T-cell (primary cell): ENCODE measurements at places on chromosomes 4 and X.
A peak's percentile ranks its signal among the peaks of the same experiment; 100 is the strongest.

GRCh38 chrX:136630881-136631280 lies 17.1 kb upstream of the CD40LG start:
- no peak for DNase-seq

- DNase-seq = no peak
These were observed 81.7 kb downstream of the HS6ST2 start for GRCh38 chrX:132876523-132877338.

DNA sequence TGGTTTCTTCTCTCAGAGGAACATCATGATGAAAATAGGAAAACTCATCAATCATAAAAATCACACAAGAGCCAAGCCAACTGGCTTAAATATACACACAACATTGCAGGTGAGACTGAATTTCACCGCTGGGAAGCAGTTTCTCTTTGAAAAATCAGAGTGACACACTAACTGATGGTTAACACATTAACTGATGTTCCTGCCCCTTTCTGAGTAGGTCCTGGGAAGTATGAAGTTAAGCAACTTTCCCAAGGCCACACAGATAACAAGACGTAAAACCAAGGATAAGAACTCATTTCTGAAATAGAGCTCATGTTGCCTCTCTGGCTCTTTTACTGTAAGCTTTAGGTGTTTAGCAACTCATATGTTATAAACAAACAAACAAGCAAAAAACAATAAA lies 813.7 kb upstream of the HS3ST1 start:
- no peak for DNase-seq

DNA sequence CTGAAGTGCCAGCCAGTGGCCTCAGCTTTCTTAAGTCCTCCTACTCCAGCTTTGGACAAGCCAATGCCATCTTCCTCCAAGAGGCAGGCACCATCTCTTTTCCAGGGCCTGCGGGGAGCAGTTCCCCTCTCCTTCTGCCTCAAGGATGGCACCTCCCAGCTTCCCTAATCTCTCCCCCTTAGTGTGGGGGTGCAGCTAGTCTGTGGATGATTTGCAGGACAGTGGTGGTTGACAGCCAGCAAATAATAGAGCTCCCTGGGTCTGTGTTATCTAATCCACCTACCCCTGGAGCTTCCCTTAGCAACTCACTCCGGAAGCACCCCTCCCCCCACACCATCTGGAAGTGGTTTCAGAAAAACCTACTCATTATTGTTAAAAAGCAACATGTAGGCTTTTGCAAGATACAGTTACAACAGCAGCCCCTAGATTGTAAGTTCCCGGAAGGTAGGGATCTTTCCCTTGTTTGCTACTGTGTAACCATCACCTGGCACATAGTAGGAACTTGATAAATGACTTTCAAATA lies 247.1 kb downstream of the BCOR start:
- DNase-seq = no peak

GRCh38 chrX:80335062-80335830 lies 85.0 kb upstream of the TENT5D start:
- no peak for DNase-seq

GRCh38 chr4:124449881-124450280 lies 262.7 kb downstream of the ANKRD50 start:
- no peak for DNase-seq

DNA sequence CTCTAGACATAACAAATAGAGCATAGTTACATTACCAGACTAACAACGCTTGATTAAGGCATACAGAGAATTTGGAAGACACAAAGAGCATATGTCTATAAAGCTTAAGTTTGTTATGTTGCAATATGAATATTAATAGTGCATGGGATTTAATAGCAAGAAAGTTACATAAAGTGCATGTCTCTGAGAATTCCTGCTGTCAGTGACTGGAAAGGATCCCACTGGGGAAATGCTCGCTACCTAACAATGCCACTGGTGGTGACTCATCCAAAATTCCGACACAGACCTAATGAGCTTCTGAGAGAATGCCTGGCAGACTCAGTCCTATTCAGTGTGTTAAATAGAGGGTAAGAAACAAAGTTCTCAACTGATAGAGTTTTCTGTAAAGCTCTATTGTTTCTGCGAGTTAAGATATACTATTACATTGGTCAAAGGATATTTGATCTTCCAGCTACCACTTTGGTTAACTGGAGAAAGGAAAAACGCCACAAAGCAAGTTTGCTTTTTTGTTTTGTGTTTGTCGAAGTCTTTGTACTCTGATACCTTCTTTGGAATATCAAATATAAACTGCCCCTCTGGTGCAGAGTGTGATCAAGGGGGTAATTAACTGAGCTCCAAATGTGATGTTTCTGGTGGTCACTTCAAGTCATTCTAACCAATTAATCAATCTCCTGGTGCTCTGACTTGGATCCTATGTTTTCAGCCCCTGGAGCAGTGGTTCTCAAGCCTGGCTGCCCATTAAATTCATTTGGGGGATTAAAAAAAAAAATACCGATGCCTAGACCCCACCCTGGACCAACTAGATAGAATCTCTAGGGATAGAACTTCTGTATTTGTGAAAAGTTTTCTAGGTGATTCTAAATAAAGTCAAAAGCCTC lies 107.9 kb downstream of the PALLD start:
- DNase-seq = no peak

- DNase-seq = no peak
These were observed 4.9 kb downstream of the SSR4 start for GRCh38 chrX:153799326-153799725.

DNA sequence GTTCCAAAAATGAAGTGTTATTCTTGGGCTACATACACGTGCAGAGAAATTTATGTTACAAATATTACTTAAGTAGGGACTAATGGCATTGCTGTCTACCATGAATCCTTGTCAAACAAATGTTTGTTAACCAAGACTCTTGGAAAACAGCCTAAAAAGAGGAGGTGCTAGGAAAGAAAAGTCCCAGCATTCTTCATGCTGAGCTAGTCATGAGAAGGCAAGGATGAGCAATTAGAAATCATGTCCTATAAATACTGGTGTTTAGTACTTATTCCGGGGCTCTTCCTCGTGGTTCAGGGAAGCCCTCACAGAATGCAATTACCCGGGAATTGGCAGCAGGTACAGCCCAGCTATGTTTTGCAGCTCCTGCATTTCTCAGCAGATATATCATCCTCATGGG lies 378.1 kb upstream of the FTHL17 start:
- DNase-seq = no peak

DNA sequence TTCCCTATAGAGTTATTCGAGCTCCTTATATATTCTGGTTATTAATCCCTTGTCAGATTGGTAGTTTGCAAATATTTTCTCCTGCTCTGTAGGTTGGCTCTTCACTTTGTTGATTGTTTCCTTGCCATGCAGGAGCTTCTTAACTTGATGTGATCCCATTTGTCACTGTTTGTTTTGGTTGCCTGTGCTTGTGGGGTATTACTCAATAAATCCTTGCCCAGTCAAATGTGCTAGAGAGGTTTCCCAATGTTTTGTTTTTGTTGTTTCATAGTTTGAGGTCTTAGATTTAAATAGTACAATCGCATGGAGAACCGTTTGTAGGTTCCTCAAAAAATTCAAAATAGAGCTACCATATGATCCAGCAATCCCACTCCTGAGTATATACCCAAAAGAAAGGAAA lies 2.3 kb upstream of the SYTL5 start:
- DNase-seq = no peak

- DNase-seq = no peak
These were observed 133.8 kb downstream of the PALLD start for GRCh38 chr4:168630445-168631187.

GRCh38 chr4:80138551-80139538 lies 58.5 kb upstream of the PRDM8 start:
- DNase-seq = peak; percentile 46

GRCh38 chrX:42450228-42450627 lies 327.7 kb downstream of the PPP1R2C start:
- no peak for DNase-seq

- no peak for DNase-seq
These were observed 146.2 kb upstream of the BCOR start for GRCh38 chrX:40243755-40244515.

- DNase-seq = no peak
These were observed 135.1 kb upstream of the PACRGL start for GRCh38 chr4:20565075-20565721.
